NCI-H526 treated with DMSO at 0.1 percent for 48 hours (cell line): ENCODE measurements at places on chromosomes 3 and 15.

DNA sequence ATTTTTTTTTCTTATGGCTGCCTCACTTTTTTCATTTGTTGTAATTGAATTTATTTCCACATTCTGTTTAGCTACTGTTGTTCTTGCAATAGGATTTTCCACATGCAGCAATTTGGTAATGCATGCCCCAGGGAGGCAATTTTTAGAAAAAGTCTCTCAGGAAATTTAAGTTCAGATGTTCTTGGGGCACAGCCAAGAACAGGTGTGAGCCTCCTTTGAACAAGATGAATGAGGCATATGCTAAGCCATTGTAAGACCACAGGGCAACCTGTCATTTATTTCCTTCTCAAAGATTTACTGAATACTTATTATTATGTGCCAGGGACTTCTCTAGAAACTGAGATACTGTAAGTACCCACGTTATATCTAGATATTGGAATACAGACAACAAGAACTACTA is 549.5 kb downstream of the DIPK2A start:
- no peak for DNase-seq

GRCh38 chr15:92669432-92669831 is 13.9 kb upstream of the FAM174B start:
- no peak for DNase-seq

GRCh38 chr3:9810846-9811245 is 784 bp downstream of the TTLL3 start:
- DNase-seq = no peak

GRCh38 chr3:151178208-151178845 is 24.7 kb downstream of the GPR171 start:
- DNase-seq = peak; percentile 73

DNA sequence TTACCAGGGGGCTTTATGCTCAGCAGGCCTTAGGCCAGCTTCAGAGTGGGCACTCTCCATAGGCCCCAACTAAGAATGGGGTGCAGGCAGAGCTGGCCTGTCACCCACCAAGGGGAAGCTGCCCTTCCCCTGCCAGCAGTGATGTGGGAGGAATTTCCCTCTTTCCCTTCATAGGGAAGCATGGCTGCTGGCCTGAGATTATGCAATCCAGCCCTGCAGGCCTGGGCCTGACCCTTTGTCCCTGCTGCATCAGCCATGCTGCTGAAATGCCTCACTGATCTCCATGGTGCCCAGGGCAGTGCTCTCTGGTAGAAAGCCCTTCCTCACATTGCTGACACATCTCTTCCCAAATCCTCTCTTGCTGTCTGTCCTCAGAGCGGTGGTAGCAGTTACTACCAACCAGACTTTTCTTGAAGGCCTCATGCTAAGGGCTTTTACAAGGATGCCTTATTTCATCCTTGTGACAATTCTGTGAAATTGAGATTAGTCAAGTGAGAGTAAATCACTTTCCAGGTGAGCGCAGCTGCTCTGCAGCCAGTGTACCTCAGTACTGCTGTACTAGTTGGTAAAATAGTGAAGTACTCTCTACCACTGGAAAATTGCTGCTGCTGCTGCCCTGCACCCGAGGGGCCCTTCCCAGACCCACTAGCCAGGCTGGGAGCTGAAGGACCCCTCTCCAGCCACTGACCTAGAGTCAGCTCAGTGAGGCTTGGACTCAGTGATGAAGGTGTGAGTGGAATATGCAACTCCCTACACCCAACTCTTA is 33.8 kb downstream of the MRAS start:
- no peak for DNase-seq

DNA sequence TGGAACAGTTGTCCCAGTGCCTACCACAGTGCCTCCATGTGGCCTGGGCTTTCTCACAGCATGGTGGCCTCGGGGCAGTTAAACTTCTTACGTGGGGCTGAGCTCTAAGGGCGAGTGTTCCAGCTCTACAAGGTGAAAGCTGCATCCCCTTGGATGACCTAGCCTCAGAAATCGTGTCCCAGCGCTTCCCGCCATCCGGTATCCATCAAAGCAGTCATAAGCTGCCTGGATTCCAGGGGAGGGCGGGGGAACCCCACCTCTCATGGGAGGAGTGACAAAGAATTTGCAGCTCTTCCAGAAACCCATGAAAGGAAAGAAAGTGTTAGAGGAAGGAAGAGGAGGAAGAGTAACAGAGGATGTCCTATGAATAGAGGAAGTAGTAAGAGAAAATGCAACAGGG is 45.8 kb upstream of the CCDC174 start:
- DNase-seq = no peak

DNA sequence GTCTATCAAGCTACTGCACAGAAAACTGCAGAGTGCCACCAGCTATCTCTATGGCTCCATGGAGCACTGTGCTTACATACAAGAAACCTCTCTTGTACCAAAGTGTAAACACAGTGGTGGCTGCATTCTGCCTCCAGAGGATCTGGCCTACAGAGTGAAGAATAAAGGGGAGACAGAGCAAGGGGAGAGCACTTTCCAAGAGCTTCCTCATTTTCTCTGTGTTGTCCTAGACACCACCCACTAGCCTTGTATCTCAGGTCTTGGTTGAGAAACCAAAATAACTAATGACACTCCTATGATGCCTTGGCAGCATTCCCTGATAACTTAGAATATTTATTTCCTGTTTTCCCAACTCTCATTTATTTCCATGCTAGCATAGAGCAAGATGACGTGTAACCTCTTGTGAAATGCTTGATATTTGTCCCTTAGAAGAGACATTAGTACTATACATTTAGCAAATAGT is 56.9 kb upstream of the PHLDB2 start:
- DNase-seq = no peak

DNA sequence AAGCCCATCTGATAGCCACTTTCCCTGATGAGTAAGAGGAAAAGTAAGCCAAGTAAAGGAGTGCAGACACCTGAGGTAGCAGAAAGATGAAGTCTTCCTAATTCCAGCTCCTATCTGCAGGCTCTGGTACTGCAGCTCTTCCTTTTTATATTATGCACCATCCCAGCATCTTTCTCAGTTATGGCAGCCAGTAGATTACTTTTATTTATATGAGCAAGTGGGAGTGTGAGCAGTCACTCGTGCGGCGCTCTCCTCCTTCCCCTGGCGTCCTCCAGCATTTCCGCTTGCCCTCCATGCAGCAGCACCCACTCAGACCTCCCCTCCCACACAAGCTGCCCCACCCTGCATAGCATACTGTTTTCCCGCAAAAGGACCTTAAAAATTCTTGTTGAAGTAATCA is 465.9 kb upstream of the DPPA4 start:
- no peak for DNase-seq

DNA sequence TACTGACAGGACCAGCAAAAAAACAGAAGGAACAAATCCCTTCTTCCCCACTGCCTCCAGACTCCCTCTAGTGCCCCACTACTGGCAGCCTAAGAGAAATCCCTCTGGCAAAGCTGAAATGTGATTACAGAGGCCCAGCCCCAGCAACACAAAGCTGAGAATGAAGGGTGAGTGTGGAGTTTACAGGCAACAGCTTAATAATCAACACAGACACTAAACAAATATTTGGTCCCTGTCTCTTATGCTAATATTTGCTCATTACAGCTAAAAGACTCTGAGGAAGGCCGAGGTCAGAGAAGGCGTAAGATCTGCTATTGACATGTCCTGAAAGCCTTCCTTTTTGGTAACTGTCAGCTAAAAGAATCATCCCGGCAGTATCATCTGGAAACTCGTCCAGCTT is 308.5 kb upstream of the RASGRP1 start:
- DNase-seq = no peak

DNA sequence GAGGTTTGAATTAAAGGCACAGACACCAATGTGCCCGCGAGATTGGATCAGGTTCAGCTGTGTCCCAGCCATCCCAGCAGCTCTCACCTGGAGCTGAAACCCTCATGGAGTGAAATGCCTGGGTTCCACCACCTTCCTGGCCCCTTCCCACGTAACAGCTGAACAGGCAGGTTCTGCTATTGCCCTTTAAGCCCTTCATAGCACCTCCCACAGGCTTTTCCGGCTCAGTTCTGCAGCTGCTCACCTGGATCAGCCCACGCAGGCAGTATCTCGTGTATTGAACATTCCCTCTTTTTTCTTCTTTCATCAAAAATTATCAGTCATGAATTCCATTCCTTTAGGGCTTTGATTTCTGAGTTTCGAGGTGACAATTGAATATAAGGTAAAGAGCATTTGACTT is 129.8 kb downstream of the SLC9A9 start:
- no peak for DNase-seq

GRCh38 chr15:61749169-61749568 is 311.1 kb downstream of the VPS13C start:
- DNase-seq = no peak

- DNase-seq = no peak
These were observed 80.6 kb upstream of the BHLHE40 start for GRCh38 chr3:4898454-4899313.

GRCh38 chr15:51286816-51287215 is 51.6 kb downstream of the CYP19A1 start:
- no peak for DNase-seq
